Renal cortical epithelial cell (primary cell): ENCODE measurements at places on chromosomes 2 and 18.
A peak's percentile ranks its signal among the peaks of the same experiment; 100 is the strongest.

DNA sequence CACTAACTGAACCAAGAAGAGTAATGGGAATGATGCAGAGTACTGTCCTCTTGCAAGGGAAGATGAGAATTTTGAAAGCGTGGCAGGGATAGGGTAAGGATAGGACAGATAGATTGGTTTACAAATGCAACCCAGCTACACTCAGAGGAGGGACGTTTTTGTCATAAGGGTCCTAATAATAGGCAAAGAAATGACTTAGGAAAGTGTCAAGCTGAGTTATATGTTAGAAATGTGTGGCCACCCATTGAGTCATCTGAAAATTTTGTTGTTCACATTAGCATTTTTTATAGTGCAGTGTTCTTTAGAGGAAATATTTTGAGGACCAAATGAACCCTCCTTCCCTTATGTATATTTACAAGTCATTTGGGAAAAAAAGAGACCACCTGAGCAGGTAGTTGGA, 137.5 kb downstream of the PHLPP1 start:
- DNase-seq = no peak

GRCh38 chr2:157150747-157151146, 106.8 kb upstream of the GALNT5 start:
- DNase-seq = peak; percentile 56

DNA sequence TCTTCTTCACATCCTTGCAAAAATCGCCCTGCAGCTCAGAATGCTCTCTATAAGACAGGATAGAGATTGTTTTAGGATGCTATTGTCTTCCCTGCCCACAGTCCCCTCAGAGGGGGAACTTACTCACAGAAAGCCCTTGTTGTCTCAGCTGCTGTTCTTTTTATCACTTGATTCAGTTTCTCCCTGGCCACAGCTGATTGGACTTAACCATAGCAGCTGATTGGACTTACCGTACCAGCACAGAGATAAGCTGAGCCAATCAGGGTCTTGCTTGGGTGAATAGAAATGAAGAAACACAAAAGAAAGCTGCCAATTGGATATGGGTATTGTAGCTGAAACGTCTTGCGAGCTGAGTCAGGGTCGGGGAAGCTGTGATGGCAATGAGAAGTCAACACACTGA, 194.2 kb upstream of the MEX3C start:
- DNase-seq = no peak

DNA sequence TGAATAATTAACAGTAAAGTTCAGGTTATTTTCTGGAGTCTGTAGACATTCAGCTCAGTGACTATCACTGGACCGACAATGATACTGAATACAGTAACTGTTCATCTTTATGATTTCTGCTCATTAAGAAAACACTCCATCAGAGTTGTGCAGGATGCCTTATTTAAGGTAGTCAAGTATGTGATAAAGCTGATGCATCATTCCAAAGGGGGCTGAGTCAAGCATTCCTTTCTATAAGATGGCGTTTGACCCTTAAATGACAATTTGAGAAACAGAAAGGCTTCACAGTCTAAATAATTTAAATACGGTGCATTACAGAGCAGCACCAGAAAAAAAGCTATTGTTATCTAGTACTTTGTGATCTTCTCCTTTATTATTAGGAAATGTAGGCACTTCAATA, 131.1 kb downstream of the CDH2 start:
- DNase-seq = no peak

DNA sequence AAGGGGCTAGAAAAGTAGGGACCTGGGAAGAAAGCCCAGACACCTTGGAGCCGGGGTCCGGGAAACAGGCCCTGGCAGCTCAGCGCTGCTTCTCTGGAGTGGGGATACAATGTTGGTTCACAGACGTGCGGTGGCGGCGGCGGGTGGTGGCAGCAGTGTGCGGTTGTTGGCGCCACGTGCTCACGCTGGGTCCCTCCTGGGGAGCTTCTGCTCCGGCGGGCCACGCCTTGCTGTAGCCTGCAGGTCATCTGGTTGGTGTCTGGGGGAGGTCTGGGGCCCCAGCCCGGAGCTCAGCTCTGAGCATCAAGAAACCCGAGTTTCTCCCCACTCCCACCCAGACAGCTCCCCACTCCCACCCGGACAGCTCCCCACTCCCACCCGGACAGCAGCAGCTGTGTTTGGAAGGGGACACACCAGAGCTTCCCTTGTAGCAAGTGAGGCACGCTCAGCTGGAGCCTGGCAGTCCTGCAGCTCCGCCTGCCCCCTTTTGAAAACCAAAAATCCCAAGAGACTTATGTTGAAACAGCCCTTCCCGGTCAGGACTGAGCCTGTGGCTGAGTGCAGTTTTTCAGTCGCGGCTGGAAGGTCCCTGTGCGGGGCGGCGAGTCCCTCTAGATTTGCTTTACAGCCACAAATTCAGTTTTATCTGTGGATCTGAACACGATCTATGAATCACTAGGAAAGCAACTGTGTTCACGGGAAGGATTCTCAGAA, 46.9 kb downstream of the NFATC1 start:
- no peak for DNase-seq

GRCh38 chr2:159912580-159912979, 114.6 kb upstream of the CD302 start:
- peak; percentile 15 for DNase-seq

- DNase-seq = no peak
Measured at GRCh38 chr2:27014771-27015433, 17.9 kb upstream of the TMEM214 start.

GRCh38 chr2:11814979-11815510, 68.6 kb downstream of the LPIN1 start:
- DNase-seq = no peak

DNA sequence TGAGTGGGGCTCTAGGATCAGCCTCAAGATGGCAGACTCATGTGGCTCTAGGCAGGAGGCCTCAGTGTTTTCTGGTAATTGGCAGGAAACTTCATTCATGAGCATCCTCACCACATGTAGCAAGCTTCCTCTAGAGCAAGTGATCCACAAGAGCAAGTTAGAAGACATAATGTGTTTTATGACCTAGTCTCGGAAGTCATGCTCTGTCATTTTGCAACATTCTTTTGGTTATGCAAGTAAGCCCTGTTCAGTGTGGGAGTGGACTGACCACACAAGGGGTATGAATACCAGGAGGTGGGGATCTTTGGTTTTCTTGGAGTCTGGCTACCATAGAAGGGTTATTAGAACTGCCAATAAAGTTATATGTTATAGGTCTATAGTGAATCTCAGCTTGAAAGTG, 66.8 kb upstream of the STK39 start:
- no peak for DNase-seq

GRCh38 chr2:240339411-240340360, 95.8 kb upstream of the GPC1 start:
- no peak for DNase-seq

GRCh38 chr2:222701721-222702131, 30.3 kb downstream of the MOGAT1 start:
- no peak for DNase-seq

DNA sequence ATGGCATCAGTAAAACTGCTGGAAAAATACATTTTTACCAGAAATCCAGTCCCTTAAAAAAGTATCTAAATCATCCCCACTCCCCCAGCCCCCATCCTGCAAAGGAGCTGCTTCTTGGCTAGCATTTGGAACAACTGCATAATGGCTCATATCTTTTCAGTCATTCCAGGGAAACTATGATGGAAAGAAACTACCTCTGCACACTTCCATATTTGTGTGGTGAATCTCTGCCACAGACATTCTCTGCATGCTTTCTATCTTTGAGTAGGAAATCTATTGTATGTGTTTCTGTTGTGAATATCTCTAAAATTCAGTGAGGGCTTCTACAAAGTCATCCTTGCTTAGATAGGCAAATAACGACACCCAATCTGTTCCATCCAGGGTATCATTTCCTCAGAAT, 632.3 kb downstream of the LRP1B start:
- no peak for DNase-seq
